Thymus (tissue), 14 donors: ENCODE measurements at places on chromosomes 16 and 17. TPM values are rescaled to one million over a fixed set of nuclear protein-coding genes. Genes with fewer than 3 reads are reported as not detected.

GRCh38 chr17:49755663-49756283 lies 8.2 kb downstream of the FAM117A start:
- DNase-seq, result no peak
- H3K36me3 ChIP-seq, result peaks cover 16% of the 10 kb centered on the region
- H3K4me3 ChIP-seq, result no peak overlapping the region
- peaks cover 53% of the 10 kb centered on the region for H3K4me1 ChIP-seq
- peak overlapping the region; percentile 25 for H3K27ac ChIP-seq
- no peaks in the 10 kb centered on the region for H3K27me3 ChIP-seq

The ATF7IP2 gene
- total RNA-seq, result 40.0 TPM

GRCh38 chr16:87603684-87604633 lies 1.7 kb downstream of the JPH3 start:
- DNase-seq, result no peak
- no peaks in the 10 kb centered on the region for H3K4me1 ChIP-seq
- no peaks in the 10 kb centered on the region for H3K36me3 ChIP-seq
- no peak overlapping the region for H3K4me3 ChIP-seq
- no peak overlapping the region for H3K27ac ChIP-seq

- no peak for DNase-seq
- no peaks in the 10 kb centered on the region for H3K36me3 ChIP-seq
- peaks cover 19% of the 10 kb centered on the region for H3K4me1 ChIP-seq
- H3K27ac ChIP-seq, result no peak overlapping the region
- peaks cover 5% of the 10 kb centered on the region for H3K27me3 ChIP-seq
Observed at GRCh38 chr17:43396491-43397060, 2.2 kb upstream of the ARL4D start.

The SPN gene
- total RNA-seq, result 48.7 TPM

GRCh38 chr16:49698931-49699840 lies 156.7 kb downstream of the ZNF423 start:
- no peak overlapping the region for H3K4me3 ChIP-seq
- H3K36me3 ChIP-seq, result no peaks in the 10 kb centered on the region
- peaks cover 31% of the 10 kb centered on the region for H3K4me1 ChIP-seq
- DNase-seq, result no peak
